Esophagus squamous epithelium (tissue), 5 donors: ENCODE measurements at places on chromosomes 11 and 22.

DNA sequence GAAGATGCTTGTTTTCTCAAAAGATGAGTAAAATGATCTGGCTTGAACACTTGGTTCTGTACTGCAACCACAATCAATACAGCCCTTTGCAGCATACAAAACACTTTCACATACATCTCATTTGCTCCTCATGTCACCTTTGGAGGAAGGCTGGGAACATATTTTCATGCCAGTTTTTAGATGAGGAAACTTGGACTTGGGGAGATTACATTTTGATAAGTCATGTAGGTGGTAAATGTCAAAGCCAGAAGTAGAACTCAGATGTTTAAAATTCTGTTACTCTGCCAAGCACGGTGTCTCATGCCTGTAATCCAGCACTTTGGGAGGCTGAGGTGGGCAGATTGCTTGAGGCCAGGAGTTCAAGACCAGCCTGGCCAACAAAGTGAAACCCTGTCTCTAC is 121.8 kb downstream of the MICAL2 start:
- no peak for DNase-seq

DNA sequence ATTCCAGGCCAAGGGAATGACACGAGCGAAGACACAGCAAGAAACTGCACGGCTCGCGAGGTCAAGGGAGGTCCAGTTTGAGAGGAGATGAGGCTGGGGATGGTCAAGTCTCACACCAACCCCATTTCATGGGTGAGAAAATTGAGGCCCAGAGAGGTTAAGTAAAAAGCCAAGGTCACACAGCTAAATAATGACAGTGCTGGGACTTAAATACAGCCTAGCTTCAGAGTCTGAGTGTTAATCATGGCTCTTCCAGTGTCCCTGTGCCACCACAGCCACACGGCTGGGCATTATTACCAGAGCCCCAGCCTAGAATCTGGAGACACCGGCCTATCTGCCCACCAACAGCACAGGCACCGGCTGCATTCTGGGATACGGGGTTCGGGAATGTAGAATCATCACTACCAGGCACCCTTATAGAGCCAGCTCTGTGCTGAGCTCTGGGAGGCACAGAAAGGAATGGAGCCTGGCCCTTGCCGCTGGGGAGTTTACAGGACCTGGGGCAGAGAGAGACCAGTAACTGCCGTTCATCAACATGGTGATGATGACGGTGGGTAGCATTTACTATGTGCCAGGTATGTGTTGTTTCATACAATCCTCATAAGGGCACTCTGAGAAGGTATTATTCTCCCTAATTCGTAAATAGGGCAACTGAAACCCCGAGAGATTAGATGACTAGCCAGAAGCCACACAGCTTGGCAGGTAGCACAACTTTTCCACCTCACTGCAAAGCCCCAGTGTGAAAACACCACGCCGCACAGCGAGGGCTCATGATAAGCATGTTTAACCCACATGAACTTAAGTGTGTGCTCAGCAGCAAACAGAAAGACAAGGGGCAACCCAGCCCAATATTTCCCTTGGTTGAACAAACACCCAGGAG is 51.8 kb downstream of the CD6 start:
- DNase-seq, result no peak

- DNase-seq, result no peak
Measured at GRCh38 chr22:29224121-29224858, 18.6 kb downstream of the EMID1 start.

- DNase-seq, result no peak
Measured at GRCh38 chr11:61954106-61954850, 4.1 kb downstream of the BEST1 start.

GRCh38 chr11:63448646-63449045 is 42.3 kb downstream of the PLAAT5 start:
- no peak for DNase-seq

- DNase-seq, result no peak
Measured at GRCh38 chr11:125515102-125515439, 19.0 kb upstream of the FEZ1 start.

GRCh38 chr22:46577368-46578249 is 40.2 kb upstream of the CELSR1 start:
- no peak for DNase-seq

DNA sequence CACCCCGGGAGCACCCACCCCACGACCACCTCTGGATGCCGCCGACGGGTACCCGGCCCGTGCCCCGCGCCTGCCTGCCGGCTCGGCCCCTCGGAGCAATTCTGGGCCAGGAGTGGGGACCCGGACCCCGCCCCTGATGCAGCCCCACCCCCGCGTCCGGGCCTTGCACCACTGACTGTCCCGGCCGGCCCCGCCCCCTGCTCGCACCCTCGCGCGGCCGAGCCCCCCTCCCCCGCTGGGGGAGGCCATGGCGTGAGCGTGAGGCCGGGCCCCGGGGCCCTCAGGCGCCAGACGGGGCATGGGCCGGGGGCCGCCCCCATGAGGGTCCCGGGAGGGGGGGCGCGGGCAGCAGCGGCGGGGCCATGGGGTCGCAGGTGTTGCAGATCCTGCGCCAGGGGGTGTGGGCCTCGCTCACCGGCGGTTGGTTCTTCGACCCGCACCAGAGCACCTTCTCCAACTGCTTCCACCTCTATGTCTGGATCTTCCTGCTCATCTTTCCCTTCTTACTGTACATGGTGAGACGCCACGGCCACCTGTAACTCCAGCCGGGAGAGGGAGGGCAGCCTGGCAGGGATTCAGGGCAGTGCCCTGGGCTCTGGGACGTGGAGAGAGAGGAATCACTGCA is 486 bp downstream of the PCNX3 start:
- no peak for DNase-seq

GRCh38 chr22:50577987-50578775 is at the start of gene CPT1B:
Gene CPT1B (minus strand): TSS chr22:50578427. CDS start chr22:50577915, 512 bp downstream.
- no peak for DNase-seq

DNA sequence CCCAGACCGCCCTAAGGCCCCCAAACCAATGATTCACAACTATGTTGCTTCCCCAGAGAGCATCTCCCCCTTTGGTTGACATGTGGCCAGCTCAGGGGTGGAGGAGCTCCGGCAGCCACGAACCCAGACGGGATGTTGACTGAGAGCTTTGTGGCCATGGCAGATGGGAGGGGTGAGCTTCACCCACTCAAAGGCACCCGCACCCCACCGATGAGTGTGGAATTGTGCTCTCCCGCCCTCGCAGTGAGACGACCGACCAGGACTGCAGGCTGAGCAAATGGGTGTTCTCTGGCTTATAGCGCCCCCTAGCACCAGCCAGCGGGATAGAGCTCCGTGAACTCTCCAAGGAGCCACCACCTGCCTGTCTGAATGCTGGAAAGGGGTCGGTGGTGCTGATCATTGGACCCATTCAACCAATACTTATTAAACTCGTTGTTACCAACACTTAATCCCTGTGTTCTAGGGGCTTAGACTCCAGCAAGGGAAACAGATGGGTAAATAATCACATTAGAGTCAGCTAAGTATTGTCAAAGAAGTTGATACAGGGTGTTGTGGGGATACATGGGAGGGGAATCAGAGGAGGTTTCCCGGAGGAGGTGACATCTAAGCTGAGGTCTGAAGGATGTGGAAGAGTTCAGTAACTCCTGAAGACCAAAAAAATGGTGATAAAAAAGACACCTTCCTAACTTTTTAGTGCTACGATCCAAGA is 4.5 kb upstream of the TIMP3 start:
- DNase-seq, result no peak

DNA sequence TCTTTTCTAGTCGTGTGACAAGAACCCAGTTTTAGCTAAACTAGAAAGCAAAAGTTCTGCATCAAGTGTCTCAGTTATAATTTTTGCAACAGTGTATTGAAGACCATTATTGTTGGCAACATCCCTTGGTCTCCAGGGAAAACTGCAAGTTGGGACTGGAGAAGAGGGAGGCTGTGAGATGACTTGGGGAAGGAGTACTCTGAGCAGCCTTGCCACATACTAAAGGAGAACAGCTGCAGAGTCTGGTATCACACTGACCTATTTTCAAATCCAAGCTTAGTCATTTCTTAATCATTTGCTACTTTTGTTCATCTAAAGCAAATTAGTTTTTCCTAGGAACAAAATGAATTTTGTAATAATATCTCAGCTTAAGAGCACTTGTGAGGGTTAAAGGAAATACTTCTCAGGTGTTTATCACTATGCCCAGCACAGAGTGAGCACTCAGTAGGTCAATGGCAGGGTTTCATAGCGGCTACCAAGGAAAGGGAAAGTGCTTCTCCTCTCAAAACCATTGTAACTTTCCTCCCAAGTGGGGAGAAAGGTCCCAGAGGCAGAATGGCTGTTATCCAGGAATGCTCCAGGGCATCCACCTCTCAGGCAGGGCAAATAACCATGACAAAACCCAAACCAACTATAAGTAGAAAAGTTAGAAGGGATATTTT is 247.1 kb downstream of the C11orf87 start:
- no peak for DNase-seq
